ENCODE measurements at places on chromosomes 5 and 9.
A peak's percentile ranks its signal among the peaks of the same experiment; 100 is the strongest.

DNA sequence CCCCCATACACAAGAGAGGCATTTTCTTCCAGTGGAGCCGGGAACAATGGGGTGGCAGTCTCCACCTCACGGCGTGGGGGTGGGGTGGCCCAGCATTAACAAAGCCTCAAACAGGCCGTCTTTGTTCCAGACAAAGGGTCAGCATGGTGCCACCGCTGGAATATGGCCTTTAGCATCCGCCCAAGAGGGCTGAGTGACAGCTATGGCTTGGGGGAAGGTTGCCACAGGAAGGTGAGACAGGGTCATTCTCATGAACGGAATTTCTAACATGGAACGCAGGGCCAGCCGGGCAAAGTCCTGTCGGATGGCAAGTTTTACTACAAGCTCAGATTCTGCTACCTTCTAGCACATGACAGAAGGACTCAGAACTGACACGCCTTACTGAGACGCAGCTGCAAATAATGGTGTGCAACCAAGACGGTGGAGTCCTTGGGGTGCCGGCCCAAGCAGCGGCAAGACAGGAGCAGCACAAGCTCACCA is 64.0 kb downstream of the OTULIN start:
- DNase-seq, result no peak

DNA sequence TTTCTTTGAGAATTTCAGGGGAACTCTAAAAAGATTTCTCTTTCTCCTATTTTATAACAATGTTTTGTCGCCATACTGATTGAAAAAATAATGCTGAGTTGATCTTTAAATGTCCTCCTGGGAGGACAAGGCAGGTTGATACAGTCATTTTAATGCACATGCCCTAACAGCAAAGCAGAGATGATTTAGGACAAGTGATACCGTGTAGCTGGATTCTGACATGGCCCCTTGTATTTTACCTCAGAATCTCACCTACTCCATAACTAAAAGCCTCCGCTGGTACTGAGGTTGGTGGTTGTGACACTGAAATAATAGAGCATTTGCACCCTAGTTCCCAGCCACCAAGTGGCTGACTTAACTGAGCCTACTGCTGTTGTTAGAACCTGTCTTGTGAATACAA is 811 bp upstream of the LRRTM2 start:
- DNase-seq, result no peak

GRCh38 chr5:462051-462481 is 19.1 kb downstream of the EXOC3 start:
- DNase-seq, result no peak

DNA sequence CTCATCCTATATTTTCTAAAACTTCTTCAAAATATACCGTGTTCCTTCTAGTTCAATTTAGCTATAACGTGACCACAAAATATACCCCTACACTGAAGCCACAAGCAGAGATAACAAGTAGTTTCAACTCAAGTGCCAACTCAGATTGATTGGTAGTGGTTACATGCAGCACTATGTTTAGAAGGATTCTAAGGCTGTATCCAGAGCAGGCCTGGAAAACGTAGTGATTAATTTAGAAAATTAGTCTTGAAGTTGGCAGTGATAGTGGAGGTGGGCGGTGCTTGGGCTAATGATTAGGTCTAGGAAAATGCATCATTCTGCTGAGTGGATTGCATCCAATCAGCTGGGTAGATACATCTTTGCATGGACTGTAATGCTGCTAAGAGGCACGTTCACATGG is 61.5 kb downstream of the MAMDC2 start:
- DNase-seq, result no peak

DNA sequence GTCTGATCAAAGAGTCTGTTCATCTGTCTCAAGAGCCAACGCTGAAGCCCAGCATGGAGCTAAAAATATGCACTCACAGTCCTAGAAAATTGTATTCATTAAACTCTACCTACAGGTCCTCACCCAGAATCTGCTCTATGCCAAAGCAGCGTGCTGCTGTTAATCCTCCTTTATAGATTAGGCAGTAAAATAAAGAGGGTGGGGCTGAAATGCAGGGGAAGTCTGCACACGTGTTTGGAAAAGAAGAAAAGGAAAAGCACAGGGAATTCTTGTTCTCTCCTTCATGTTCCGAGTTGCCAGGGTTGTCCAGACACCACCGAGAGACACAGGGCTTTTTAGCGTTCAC is 121.4 kb upstream of the TMEM161B start:
- no peak for DNase-seq

DNA sequence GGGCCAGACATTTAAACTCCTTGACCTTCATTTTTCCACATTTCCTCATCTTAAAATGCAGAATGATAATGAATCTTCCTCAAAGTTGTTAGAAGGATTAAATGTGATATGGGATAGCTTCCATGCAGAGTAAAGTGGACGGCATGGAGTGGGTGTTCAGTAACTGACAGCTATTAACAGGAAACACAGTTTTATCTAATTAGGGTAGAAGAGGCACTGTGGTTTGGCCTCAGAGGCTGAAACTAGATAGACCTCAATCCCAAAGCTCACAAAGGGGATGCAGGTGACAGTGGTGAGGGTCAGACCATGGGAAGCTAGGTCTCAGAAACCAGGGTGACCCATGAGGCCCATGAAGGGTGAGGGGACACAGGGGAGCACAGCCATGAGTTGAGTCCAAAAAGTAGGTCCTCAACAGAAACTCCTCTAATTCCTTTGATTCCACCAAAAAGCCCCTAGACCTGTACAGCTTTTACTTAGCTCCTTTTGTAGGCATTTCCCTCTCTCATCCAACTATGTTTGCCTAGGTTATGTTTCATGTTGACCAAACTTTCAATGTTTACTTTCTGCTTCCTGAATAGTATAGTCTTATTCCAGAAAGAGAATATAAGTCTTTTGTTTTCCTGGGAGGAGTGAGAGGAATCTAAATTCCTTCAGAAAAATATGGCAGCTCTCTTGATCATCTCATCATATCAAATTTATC is 27.9 kb upstream of the GLDC start:
- DNase-seq, result no peak

- no peak for DNase-seq
Measured at GRCh38 chr5:17306726-17307091, 89.3 kb downstream of the BASP1 start.

DNA sequence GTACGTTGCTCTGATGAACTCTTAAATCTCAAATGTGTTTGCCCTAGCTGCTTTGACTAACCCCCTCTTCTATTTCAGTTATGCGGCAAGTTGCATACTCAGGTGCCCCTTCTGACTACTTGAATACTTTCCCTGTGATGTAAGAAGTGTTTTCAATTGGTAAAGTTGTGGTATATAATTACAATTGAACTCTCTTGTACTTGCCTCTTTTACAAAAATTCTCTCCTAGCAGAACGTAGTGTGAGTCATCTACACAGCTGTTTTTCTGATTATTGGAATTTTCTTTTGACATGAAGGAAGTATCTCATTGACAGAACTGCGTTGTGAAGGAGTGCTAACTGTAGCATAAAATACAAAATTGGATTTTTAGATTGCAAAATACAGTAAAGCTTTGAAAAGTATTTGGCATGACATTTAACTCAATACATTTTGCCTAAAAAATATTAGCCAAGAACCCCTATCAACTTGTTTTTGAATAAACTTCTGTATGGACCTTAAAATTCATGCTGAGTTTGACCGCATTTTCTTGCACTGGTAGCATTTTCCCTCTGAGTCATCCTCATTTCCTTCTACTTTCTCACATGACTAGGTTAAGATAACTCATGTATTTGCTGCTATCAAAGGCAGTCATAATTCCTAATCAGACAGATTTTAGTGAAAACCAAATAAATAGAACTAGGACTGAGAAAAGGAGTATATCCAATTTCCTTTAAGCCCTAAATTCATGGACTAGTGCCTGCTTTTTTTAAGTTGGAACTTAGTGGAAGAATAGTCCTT is 6.3 kb downstream of the CRHBP start:
- DNase-seq, result no peak

GRCh38 chr9:26682796-26683496 is 209.7 kb downstream of the CAAP1 start:
- no peak for DNase-seq

GRCh38 chr9:96852676-96853075 is 1.6 kb downstream of the ZNF782 start:
- DNase-seq, result no peak

- DNase-seq, result peak; percentile 62
Measured at GRCh38 chr9:135811801-135812200, 95.5 kb downstream of the CAMSAP1 start.

- no peak for DNase-seq
Measured at GRCh38 chr5:178207183-178207916, 3.0 kb downstream of the HNRNPAB start.

- DNase-seq, result no peak
Measured at GRCh38 chr9:70031141-70031545, 12.5 kb upstream of the MAMDC2 start.

- DNase-seq, result no peak
Measured at GRCh38 chr5:82255844-82256243, 22.3 kb downstream of the RPS23 start.

GRCh38 chr5:117679046-117679445 is 1104.4 kb upstream of the SEMA6A start:
- no peak for DNase-seq

DNA sequence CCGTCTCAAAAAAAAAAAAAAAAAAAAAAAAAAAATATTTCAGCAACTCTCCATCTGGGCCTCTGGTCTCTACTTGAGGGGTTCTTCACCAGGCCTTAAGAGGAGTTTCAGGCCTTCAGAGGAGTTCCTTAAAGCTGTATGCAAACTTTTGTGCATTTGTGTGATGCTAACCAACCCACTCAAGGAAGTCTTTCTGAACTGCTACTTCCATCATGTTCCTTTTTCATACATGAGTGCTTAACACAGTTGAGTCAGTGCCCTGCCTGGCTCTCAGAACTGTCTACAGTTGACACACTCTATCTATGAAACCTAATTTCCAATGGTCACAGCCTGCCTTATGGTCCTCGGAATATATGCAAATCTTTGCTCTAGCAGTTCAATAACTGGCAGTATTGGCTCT is 146.5 kb downstream of the MEF2C start:
- no peak for DNase-seq

DNA sequence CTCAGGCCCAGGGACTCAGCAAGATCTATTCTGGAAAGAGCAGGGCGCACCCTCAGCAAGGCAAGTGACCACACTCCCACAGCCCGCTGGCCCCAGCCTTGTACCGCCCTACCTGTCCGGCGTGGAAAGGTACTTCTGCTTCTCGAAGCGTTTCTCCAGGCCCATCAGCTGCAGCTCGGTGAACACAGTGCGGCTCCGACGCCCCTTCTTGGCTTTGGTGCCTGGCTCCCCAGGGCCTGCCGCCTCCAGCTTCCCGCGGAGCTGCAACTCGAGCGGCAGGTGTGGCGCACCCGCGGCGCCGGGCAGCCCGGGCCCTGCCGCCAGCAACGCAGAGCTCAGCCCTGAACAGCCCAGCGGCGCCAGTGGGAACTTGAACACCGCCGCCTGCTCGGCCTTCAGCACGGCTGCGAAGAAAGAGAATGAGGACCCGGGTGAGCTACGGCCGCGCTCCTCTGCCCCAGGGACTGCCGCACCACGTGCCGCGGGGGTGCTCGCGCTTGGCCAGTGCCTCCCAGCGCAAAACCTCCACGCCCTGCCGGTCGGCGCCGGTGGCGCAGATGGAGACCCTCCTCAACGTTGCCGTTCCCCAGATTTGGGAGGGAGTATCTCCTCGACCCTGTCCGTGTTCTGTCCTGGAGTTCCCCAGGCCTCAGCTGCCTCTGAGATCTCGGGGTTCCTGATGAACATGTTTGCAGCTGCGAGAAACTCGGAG is 2.2 kb downstream of the BARX1 start:
- no peak for DNase-seq

GRCh38 chr9:72188232-72188631 is 39.0 kb downstream of the GDA start:
- no peak for DNase-seq

GRCh38 chr9:91659529-91660495 is 236.2 kb upstream of the NFIL3 start:
- no peak for DNase-seq

DNA sequence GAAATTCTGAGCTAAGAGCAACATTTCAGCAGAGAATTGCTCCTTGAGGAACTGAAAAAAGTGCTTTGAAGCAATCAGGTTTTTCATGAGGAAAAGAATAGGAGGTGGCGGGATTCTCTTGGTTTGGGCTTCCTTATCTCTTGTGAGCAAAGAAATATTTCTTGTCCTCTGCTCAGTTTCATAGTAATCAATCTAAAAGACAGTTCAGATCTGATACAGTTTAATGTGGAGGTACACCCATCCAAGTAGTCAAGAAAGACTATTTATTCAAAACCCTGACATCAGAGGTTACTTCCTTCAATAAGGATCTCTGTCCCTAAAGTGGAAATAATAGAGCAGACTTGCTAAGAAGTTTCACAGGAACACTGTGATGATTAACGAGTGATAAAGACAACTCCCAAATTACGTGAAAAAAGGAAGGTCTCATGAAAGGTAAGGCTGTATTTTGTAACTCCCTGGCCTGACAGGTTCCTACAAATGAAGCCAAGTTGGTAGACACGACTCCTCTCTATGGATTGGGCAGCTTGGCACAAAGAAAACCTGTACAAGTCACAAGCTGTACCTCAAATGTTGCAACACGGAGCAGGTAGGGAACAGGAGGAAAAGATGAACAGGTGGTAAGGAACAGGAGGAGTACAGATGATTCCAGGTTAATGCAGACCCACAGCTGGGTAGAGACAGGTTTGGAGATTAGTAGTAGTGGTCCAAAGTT is 94.1 kb downstream of the SUSD1 start:
- no peak for DNase-seq

- no peak for DNase-seq
Measured at GRCh38 chr5:38422622-38423021, 133.8 kb downstream of the LIFR start.

- DNase-seq, result no peak
Measured at GRCh38 chr5:16615741-16616535, 859 bp downstream of the RETREG1 start.

- DNase-seq, result no peak
Measured at GRCh38 chr9:108618906-108619550, 236.8 kb downstream of the ACTL7B start.

GRCh38 chr5:141298376-141298775 is 5.5 kb downstream of the SLC25A2 start:
- DNase-seq, result no peak

DNA sequence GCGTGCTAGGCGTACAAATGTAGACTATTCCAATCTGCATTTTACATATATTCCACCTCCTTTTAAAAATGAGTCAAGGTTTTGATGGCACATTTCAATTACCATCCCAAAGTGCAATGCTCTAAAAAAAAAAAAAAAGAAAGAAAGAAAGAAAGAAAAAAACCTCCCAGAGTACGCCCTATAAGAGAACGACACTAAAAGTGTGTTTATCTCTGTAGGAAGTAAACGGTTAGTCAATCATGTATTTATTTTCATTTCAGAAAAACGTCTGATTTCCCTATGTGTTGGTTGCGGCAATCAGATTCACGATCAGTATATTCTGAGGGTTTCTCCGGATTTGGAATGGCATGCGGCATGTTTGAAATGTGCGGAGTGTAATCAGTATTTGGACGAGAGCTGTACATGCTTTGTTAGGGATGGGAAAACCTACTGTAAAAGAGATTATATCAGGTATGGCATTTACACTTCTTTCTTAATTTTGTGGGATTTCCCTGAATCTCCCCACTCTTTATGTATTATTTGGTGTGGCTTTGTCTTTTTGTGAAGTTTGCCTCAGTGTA is 1.1 kb downstream of the ISL1 start:
- no peak for DNase-seq
